ENCODE measurements at places on chromosomes 6 and 20.

DNA sequence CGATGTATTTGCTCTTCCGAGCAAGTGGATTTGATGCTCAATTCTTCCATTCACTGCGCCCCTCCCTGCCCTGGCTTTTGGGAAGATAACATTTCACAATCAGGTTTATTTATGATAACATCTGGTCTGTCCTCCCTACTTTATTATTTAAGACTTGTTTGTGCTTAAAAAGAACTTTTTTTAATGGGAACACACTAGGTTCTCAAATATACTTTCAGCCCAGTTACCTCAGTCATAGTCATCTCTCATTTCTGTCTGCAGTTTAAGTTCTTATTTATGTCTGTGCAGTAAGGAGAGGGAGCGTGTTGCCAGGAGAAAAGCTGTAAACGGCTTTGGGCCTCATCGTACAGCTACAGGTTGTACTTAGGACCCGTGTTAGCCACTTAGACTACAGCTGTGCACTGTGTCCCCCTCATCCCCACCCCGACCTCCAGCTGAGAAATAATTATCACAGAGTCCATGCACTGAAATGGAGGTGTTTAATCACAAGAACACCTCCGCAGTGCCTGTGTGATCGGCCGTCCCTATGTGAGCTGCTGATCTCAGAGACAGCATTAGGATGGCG is 99.3 kb downstream of the RPP40 start:
- no peak for DNase-seq

DNA sequence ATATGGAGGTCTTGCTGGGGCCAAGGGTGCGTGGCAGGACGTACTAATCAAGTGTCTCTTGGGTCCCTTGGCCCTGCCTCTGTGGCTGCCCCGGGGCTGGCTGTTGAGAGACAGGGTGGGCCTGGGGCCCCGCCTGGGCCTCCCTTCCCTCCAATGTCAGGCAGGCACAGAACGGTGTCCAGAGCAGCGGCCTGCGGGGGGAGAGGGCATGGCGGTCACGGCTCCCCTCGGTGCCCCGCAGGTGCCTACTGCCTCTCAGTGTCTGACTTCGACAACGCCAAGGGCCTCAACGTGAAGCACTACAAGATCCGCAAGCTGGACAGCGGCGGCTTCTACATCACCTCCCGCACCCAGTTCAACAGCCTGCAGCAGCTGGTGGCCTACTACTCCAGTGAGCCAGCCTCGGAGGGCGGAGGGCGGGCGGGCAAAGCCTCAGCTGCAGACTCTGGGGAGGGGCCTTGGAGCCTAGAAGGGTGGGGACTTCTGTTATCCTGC is 50.0 kb downstream of the SRC start:
- no peak for DNase-seq

- DNase-seq = no peak
Measured at GRCh38 chr6:15329197-15329671, 83.4 kb downstream of the JARID2 start.

- no peak for DNase-seq
Measured at GRCh38 chr20:8798505-8798904, 270.4 kb upstream of the PLCB4 start.

GRCh38 chr6:90537027-90537426 is 49.8 kb downstream of the MAP3K7 start:
- DNase-seq = no peak

DNA sequence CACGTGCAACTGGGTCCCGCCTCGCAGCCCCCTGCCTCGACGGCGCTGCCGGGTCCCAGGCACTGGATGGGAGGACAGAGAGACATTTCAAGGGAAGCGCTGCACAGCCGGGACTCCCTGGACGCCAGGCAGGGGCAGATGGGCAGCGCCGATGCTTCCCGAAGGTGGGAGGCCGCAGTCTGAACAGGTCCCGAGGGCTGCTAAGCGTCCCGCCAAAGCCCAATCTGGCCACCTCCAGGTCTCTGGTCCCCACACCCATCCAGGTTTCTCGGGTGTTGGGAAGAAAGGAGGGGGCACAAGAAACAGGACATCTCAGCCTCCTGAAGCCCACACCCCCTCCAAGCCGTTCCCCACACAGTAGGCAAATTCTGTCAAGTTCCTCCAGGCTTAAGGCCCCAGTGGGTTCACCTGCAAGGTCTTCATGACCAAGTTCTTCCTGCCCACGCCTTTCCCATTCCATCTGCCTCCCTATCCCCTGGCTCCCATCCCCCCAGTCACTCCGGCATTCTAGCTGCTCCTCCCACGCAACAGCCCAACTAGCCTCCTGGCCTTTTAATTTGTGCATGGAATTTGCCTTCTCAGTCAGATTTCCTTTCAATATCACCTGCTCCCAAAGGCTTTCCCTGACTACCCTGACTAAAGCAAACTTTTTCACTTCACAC is 5.4 kb upstream of the CPXM1 start:
- no peak for DNase-seq

All from Kasumi-1 (cell line).